ENCODE measurements at places on chromosomes 1 and 21.

GRCh38 chr1:24484199-24484598 lies 18.4 kb upstream of the RCAN3 start:
- no peak for DNase-seq

DNA sequence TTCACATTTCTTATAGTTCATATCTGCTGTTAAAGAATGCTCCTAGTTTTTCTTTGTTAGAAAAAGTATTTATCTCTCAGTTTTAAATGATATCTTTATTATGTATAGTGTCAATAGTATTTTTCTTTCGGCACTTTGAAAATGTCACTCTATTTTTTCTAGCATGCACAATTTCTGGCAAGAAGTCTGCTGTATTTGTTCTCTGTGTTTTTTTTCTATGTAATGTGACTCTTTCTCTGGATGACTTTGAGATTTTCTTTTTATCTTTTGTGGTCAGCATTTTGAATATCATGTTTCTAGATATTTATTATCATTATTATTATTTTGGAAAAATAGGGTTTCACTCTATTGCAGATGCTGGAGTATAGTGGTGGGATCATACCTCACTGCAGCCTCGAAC lies 285.2 kb downstream of the PTGER3 start:
- no peak for DNase-seq

DNA sequence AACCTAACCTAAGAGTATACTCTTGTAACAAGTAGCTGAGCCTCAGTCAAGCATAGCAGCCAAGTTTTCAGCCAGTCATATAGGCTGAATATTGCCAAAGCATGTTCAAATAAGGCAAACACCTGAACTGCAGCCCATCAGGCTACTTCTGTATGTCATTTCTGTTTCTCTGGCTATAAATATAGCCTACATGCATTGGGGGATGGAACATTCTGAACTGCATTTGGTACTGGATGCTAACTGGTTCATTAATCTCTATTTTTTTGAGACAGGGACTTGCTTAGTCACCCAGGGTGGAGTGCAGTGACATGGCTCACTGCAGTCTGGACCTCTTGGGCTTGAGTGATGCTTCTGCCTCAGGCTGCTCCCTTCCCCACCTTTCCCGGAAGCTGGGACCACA lies 37.3 kb downstream of the MAST2 start:
- no peak for DNase-seq

- no peak for DNase-seq
These were observed 15.6 kb downstream of the STRIP1 start for GRCh38 chr1:110049801-110050601.

GRCh38 chr1:241507189-241507863 lies 12.2 kb downstream of the FH start:
- DNase-seq = no peak

DNA sequence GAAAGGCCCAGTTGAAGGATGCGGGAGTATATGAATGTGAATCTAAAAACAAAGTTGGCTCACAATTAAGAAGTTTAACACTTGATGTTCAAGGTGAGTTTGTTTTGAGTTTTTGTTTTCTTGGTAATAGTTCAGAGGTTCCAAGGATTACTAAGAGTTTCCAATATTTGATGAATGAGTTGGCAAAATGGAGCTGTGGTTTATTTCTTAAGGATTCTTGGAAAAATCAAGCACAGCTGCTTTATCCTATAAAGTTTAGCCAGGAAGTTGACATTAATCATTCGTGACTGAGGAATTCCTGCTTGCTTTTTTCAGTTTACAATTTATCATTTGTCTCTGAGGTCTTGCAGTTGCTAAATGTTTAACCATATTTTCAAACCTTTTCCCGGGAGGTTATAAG lies 15.1 kb downstream of the VCAM1 start:
- no peak for DNase-seq

Data from left colon (tissue), 2 donors.